Thoracic aorta endothelial cell (primary cell): ENCODE measurements at places on chromosomes 7 and 10. TPM values are rescaled to one million over a fixed set of nuclear protein-coding genes. Genes with fewer than 3 reads are reported as not detected.

The TRUB1 gene
- total RNA-seq: 32.5 and 43.5 TPM in 2 replicates

The VGF gene
- 0.07 TPM in 1 of 2 replicates, not detected in the other for total RNA-seq

The RHOBTB1 gene
- total RNA-seq: 27.8 and 30.3 TPM in 2 replicates

The TES gene
- total RNA-seq: 104 and 106 TPM in 2 replicates

The ZNF862 gene
- total RNA-seq: 8.5 and 9.0 TPM in 2 replicates

The FRMPD2 gene
- total RNA-seq: 0.07 TPM in 1 of 2 replicates, not detected in the other
